CD4-positive, alpha-beta T cell treated with Interleukin-17A for 4 hours (primary cell): ENCODE measurements at places on chromosomes 3 and 15.

- DNase-seq, result no peak
These were observed 43.4 kb downstream of the ERC2 start for GRCh38 chr3:56424885-56425284.

- DNase-seq, result no peak
These were observed 318.4 kb upstream of the TRIM42 start for GRCh38 chr3:140359233-140359995.

GRCh38 chr3:179546814-179547241 is 15.9 kb upstream of the ACTL6A start:
- DNase-seq, result no peak

DNA sequence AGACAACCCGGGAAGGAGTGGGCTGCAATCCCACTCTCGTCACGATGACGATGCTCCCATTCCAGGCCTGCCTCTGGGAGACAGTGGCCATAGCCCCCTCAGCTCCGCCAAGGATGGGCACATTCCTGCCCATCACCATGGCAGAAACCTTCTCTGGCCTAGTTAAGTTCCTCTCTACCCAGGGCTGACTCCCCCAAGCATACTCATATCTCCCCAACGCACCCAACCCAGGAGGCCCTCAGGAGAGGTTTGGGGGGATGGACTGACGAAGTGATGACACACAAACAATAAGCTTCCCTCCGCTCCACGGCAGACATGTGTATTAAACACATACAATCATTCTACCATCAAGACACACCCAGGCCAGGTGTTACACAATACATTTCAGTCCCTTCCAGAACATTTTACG is 60.1 kb downstream of the VGLL4 start:
- DNase-seq, result no peak

DNA sequence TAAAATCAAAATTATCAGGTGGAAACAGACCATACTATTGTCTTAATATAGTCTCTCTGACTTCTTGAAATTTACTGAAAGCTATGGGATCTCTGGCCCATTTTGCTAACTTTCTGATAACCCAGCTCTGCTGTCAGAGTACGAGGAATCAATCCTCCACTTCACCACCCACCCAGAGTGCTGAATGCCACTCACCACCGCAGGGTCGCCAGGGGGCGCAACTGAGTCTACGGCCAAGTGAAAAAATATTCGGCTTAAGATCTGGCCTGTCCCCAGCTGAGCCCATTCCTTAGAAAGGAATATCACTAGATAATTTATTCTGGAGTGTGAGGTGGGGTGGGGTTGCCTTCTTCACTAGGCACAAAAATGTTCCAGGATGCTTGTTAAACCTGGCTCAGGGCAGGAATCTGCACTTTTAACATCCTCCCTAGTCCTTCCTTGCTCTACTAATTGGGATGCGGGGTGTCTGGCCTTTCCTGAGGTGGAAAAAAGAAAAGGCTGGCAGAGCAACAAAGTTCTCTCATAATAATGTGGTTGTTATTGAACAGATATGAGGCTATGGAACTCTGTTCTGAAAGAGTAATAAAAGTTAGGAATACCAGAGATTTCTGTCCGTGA is 520.6 kb downstream of the MFSD1 start:
- DNase-seq, result no peak

GRCh38 chr3:76107935-76108570 is 322.7 kb upstream of the ZNF717 start:
- no peak for DNase-seq

DNA sequence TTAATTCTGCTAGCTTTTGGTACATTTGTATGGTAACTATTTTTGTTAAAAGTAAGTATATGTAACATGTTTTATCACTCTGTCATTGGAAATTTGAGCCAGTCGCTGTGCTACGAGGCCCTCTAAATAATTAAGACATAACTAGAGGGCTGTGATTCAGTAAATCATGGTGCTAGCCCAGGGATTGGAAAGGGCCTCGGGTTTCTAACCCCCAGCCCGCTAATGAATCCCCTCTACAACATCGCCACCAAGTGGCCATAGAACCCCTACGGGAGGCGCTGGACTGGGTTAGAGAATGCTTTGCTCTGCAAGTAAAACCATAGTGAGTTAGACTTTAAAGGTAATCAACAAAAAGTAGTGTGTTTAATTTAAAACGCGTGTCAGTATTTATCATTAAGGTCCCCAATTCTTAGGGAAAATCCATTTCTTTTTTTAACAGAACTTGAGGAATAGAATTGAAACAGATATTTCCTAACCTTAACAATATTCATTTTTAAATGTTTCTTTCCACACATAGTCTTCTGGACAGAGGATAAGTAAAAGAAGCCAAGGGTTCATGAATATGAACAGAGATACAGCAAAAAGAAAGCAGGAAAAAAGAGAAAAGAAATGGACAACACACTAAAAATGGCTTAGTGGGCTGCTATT is 744.7 kb downstream of the EPHA3 start:
- DNase-seq, result no peak

GRCh38 chr3:71514621-71515020 is 68.9 kb downstream of the FOXP1 start:
- DNase-seq, result no peak

GRCh38 chr15:77282333-77282732 is 137.6 kb downstream of the PEAK1 start:
- DNase-seq, result no peak

DNA sequence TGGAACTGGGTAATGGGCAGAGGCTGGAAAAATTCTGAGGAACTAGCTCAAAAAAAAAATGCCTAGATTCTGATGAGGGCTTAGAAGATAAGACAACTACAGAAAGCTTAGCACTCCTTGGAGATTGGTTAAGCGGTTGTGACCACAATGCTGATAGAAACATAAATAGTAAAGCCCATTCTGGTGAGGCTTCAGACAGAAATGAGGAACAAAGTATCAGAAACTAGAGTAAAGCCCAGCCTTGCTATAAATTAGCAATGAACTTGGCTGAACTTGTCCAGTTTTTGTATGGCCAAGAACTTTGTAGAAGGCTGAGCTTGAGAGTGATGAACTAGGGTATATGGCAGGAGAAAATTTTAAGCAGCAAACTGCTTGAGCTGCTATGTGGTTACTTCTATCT is 25.4 kb downstream of the GOLGB1 start:
- no peak for DNase-seq

GRCh38 chr3:67998281-67998680 is 343.9 kb upstream of the SUCLG2 start:
- DNase-seq, result no peak

- DNase-seq, result no peak
These were observed 63.4 kb downstream of the USP13 start for GRCh38 chr3:179716226-179716625.

DNA sequence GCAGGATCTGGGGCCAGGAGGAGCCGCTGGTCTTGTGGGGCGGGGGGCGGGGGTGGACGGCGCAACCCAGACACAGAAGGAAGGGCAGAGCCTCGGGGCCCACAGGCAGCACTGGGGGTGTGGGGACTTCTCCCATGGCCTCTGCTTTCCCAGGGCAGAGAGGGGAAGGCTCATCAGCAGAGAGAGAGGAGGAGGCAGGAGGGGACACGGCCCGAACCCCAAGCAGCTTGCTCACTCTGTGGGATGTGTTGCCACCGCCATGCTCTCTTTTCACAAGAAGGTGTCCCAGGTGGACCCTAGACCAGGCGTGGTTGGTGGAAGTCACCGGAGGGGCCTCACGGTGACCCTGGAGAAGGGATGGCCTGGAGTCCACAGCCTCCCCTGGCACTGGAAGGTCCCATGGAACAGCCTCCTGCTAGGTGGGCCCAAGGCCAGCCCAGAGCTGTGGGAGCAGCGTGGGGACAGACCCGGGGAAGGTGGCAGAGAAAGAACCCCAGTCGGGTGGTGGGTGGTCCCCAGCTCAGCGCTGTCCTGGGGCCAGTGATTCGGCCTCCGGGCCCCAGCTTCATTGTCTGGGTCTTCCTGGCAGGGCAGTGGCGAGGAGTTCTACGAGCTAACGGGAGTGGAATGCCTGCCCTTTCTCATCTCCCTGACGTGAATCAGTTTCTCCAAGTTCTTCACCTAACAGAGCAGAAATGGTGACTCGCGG is 46.8 kb upstream of the PCSK6 start:
- DNase-seq, result no peak

- DNase-seq, result no peak
These were observed 66.0 kb downstream of the MESD start for GRCh38 chr15:80923668-80924067.

GRCh38 chr15:29054171-29055045 is 168.6 kb downstream of the APBA2 start:
- DNase-seq, result no peak

GRCh38 chr15:39747326-39747725 is 35.3 kb downstream of the FSIP1 start:
- no peak for DNase-seq
